ENCODE measurements at places on chromosomes 3 and 15. TPM values are rescaled to one million over a fixed set of nuclear protein-coding genes. Genes with fewer than 3 reads are reported as not detected.
A peak's percentile ranks its signal among the peaks of the same experiment; 100 is the strongest.

DNA sequence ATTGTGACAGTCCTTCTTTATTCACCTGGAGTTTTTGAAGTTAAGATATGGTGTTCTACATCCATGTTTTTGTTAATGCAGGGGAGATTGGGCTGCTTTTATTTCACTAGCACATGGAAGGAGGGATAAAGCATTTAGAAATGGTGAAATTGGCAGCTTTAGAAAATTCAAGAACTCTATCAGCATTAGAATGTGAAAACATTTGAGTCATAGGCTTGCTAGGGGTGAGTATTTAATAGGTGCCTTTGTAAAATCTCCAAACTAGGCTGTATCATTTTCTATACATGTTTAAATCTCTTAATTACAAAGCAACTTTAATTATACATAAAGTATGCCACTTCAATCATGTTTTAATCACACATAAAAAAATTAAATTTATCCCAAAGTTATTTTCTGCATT is 12.9 kb downstream of the NLGN1 start:
- DNase-seq: no peak

DNA sequence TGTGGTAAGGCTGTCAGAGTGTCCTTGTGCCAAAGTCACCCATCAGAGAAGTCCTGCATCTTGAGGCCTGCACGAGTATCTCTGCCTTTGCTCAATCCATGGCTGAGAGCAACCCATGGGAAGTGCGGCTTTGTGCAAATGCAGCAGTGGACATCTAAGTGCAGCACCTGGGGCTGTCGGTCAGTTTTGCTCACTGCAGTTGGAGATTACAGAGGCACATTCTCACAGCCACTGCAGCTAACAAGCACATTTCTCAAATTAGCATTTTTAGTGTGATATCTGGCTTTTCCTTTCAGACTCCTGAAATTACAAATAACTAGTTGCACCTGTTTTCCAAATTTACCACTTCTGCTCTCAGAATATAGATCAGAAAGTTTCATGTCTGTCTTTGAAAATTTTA is 81.5 kb upstream of the DAZL start:
- no peak for DNase-seq

The DISP2 gene
- polyA plus RNA-seq: 0.35 TPM

GRCh38 chr15:95291898-95292472 is 1038.5 kb upstream of the NR2F2 start:
- DNase-seq: no peak

DNA sequence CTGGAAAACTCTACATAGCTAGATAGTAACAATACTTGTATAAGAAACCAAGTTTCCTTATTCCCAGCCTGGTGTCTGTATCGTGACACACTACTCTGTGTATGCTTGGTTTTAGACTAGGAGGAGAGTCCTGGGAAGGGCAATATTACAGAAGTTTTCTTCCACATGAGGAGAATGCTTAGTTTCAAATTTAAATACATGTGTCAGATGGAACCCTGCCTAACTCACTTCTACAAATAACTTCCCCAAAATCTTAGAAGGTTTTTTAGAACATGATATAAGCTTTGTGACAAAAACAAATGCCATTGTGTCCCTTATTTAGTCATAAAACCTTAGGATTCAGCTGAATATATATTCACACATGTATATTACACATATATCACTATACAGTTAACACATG is 7.2 kb upstream of the IL20RB start:
- DNase-seq: no peak

DNA sequence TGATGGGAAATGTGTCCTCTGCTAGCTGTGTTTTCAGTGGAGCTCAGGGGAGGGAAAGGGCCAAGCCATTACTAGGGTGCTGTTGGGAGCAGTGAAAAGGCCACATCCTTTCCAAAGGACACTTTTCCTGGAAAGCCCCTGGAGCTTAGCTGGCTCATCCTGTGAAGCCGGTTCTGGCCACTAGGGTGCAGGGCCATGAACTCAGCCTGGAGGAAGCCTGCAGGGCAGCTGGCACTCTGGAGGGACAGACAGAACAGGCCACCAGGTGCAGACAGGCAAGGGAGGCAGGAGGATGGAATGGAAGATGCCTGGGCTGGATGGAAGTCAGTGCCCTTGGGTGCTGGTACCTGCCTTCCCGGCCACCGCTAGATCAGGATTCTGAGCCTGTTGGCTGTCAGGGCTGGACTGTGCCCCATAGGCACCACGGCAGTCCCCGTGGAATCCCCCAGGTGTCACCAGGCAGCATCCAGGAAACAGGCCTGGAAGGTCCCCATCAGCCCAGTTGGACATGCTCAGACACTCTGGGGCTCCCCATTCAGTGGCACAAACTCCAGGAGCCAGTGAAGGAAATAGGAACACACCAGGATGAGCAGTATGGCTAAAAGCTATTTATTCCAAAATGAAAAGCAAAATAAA is 76.2 kb upstream of the C2CD4B start:
- DNase-seq: no peak

GRCh38 chr3:192435241-192435640 is 292.1 kb downstream of the FGF12 start:
- DNase-seq: no peak

DNA sequence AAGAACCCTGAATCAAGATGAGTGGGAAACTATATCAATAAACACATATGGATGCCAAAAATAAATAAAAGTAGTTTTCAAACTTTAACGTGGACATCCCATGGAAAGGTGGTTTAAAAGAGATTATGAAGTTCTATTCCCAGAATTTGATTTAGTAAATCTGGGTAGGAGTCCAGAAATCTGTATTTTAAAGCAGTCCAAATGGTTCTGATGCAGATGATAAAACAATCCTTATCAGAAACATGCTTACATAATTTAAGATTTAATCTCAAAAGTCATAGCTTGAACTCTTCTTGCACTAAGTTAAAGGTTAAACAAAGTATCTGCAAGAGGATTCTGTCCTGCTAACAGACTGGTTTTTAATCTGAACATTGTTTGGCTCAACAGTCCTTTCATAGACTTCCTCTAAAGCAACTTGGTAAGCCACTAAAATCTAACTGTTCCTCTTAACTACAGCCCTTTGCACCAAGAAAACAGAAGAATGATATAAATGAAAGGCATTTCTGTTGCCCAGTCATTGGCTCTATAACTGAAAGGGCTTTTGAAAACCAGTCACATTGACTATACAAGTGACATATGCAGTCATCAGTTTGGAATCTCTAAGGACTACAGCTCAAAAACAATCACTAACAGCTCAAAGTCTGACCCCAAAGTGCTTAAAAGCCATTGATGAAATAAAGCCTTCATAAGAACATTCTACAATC is 23.4 kb upstream of the MAP4 start:
- no peak for DNase-seq

- no peak for DNase-seq
Measured at GRCh38 chr3:171553086-171553485, 92.9 kb upstream of the TNIK start.

- no peak for DNase-seq
Measured at GRCh38 chr15:41001524-41002214, 48.4 kb downstream of the CHAC1 start.

GRCh38 chr3:24945563-24945962 is 450.9 kb upstream of the THRB start:
- no peak for DNase-seq

The SLC15A2 gene
- polyA plus RNA-seq: 16.0 TPM

The ITIH1 gene
- not detected for polyA plus RNA-seq

DNA sequence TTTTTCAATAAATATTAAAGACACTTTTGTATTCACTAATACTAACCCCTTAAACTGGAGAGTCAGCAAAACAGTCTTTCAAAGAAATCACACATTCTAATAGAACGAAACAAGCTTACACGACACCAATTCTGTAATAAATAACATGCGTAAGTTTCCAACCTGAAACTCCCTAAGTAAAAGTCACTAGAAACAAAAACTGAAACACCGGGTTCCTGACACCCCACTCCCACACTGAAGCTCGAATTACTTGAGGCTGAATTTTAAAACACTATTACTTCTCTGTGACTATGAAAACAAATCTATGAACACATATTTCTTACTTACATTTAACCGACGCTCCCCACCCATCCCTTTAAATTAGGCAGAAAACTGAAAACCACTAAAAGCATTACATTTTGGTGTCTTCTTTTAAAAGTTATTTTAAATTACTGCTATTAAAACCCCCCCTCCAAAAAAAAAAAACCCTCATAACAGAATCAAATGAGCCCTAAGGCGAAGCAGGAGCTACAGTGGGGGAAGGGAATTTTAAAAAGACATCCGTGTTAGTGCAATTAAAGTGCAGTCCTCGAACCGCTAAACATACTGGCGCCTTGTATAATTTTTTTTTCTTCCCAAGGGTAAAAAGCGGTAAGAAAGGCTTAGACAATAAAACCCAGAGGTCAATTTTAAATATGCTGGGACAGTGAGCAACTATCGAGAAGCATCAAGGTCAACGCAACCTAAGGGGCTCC is 878 bp downstream of the SPPL2A start:
- peak; percentile 55 for DNase-seq

DNA sequence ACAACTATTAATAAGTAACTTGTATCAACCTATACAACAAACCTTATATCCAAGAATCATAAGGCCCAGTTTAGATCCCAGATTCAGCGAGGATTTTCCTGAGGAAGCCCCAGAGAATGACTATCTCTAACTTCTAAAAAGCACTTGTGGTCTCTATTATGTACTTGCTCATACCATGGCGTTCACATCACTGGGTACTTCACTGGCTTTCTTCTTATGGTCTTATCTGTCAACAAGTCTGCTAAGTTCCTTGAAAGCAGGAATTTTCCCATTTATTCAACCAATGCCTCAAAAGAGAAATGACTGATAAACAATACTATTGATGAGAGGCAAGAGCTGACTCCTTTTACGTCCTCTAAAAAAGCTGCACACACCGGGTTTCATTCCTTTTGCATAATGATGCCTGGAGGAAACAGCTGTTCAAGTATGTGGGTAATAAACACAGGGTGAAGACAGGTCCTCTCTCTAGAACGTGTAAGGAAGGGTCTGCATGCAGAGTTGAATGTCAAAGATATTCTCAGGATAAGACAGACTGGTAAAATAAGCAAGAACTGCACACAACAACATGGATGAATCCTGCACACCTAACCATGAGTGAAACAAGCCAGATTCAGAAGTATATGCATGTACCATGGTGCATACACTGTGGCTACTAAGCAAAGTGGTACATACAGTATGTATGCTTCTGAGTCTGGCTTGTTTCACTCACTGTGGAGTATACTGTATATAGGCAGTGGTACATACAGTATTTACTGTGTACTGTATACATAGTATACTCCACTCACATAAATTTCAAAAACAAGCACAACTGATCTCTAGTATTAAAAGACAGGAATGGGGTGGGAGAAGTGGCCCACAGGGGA is 408.7 kb downstream of the SHQ1 start:
- DNase-seq: no peak

The RASL12 gene
- polyA plus RNA-seq: 6.1 TPM

GRCh38 chr15:93048759-93049161 is 40.3 kb downstream of the RGMA start:
- DNase-seq: no peak

- DNase-seq: no peak
Measured at GRCh38 chr3:183158551-183159006, 4.0 kb downstream of the LAMP3 start.

DNA sequence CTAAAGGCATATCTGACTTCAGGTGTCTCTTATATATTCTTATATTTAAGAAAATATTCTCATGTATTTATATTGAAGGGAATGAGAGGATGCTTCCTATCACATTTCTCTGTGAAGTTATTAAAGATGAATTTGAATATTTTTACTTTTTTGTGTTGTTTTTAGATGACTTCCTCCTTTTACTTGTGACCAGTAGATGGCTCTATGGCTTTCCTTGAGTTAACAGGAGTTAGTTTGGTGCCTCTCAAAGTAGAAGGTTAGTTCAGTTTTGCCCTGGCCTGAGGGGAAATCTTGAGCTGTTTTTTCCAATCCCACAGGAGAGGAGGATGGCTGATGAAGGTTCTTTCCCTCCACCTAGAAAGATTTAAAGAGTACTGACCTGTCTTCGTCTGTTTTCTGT is 80.7 kb downstream of the SQOR start:
- DNase-seq: no peak

The PIGB gene
- polyA plus RNA-seq: 30.8 TPM

The ZNF385D gene
- 17.4 TPM for polyA plus RNA-seq

- no peak for DNase-seq
Measured at GRCh38 chr3:129005526-129006303, 4.6 kb downstream of the EFCC1 start.

GRCh38 chr3:99256788-99257187 is 355.3 kb upstream of the DCBLD2 start:
- no peak for DNase-seq

DNA sequence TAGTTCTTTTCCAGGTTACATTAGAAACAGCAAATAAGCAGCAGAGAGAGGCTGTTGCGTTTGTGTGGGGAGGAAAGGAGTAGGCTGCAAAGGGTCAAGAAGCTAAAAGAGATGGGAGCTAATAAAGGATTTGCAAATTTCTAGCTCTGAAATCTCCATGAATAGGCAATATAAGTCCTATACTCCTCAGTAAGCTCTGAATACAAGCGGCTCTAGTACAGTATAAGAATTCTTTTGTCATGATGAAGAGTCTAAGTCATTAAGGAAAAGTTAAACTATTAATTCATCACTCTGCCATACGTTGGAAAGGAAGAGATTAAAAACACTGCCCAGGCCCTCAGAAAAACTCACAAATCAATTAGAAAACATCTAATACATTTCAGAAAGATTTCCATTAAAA is 59.3 kb downstream of the CEP152 start:
- no peak for DNase-seq

The TAGLN3 gene
- polyA plus RNA-seq: 2.3 TPM

DNA sequence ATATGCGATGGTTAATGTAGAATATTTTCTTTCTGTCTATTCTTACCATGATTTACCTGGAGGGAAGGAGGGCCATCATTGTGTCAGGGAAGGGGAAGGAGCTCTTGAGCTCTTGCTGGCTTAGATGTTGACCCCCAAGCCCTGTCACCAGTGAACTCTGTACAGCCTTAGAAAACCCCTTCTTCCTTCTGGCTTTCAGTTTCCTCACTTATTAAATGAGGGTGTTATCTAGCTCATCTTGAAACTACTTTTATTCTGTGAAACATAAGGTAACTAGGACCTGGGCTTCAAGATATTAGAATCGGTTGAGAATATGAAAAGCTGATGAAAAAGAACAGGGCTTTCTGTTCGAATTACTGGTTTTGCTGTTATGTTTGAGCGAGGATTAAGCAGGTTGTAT is 25.1 kb upstream of the UTS2B start:
- no peak for DNase-seq
